Mucosa of descending colon (tissue), 3 donors: ENCODE measurements at places on chromosomes 13 and 19.

DNA sequence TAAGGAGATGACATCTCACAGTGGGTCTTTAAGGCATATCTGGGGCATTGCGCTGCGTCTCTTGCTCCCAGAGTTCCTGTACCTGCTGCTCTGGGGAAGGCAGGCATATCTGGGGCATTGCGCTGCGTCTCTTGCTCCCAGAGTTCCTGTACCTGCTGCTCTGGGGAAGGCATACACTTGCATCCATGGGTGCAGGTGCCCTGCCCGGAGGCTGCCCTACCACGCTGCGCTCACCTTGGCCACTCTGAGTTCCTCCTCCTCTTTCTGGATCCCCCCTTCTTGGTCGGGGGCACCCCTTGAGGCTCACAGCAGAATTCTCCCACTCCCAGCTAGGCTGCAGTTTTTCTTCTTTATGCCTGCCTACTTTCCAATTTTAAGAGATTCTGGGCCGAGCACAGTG lies 60.9 kb upstream of the TMTC4 start:
- DNase-seq, result no peak

GRCh38 chr19:4130744-4131438 lies 7.0 kb upstream of the MAP2K2 start:
- no peak for DNase-seq

DNA sequence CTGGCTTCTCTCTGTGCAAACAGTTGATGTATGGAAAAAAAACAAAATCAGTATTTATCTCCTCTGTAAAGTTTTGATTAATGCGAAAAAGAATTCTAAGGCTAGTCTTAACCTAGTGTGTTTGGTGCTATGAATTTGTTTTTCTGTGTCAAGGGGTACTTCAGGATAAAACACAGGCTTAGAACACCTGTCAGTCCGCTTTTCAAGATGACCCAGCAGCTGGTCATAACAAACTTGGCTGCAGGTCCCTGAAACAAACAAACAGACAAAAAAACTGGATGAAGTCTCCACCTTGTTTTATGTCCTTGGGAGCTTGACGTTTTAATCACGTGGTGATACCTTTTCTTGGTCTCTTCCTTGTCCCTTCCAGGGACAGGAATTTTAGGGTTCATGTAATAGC lies 689.3 kb downstream of the UQCRFS1 start:
- DNase-seq, result no peak

GRCh38 chr19:13014101-13014920 lies 19.0 kb downstream of the NFIX start:
- no peak for DNase-seq

DNA sequence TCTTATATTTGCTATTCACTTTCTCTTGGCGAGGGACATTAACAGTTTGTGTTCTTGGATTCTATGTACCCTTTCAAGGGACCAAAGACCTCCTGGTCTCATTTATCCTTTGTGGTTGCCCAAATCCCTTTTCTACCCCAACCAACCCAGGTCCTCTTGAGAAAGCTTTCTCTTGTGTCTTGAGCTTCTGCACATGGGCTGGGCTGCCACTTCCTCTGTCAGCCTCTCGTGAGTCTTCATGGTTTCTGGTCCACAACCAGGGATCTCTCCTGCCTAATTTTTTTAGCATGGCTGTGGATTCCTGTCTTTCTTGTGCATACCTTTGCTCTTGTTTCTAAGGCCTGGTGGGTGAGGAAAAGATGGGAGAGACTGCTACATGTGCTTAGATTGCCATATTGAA lies 14.9 kb downstream of the TIMM13 start:
- DNase-seq, result no peak
